Glutamatergic neuron (in vitro differentiated cells): ENCODE measurements at places on chromosomes 4 and X.

GRCh38 chr4:189843413-189844009 lies 97.2 kb upstream of the FRG1 start:
- DNase-seq = no peak
- no peak overlapping the region for H3K27ac ChIP-seq
- no peaks in the 10 kb centered on the region for H3K4me1 ChIP-seq
- no peaks in the 10 kb centered on the region for H3K36me3 ChIP-seq
- peaks cover 4% of the 10 kb centered on the region for H3K27me3 ChIP-seq

DNA sequence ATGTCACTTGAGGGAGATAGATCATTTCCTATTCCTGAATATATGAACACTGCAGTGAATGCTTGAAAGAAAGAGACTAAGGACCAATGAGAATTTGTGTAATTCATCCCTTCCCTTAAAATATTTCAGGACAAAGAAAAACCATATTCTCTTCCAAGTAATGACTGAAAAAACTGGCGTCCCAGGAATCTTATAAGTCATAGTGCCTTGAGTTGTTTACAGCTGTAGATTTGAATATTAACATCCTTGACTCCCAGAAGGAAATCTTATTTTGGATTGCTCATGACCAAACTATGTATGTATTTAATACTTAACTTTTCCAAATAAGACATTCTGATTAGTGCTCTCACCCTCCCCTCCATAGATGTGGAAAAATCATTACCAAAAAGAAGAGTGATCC lies 55.5 kb downstream of the CLDN22 start:
- H3K27ac ChIP-seq = no peak overlapping the region
- H3K4me1 ChIP-seq = peaks cover 9% of the 10 kb centered on the region
- no peaks in the 10 kb centered on the region for H3K36me3 ChIP-seq
- no peaks in the 10 kb centered on the region for H3K27me3 ChIP-seq

DNA sequence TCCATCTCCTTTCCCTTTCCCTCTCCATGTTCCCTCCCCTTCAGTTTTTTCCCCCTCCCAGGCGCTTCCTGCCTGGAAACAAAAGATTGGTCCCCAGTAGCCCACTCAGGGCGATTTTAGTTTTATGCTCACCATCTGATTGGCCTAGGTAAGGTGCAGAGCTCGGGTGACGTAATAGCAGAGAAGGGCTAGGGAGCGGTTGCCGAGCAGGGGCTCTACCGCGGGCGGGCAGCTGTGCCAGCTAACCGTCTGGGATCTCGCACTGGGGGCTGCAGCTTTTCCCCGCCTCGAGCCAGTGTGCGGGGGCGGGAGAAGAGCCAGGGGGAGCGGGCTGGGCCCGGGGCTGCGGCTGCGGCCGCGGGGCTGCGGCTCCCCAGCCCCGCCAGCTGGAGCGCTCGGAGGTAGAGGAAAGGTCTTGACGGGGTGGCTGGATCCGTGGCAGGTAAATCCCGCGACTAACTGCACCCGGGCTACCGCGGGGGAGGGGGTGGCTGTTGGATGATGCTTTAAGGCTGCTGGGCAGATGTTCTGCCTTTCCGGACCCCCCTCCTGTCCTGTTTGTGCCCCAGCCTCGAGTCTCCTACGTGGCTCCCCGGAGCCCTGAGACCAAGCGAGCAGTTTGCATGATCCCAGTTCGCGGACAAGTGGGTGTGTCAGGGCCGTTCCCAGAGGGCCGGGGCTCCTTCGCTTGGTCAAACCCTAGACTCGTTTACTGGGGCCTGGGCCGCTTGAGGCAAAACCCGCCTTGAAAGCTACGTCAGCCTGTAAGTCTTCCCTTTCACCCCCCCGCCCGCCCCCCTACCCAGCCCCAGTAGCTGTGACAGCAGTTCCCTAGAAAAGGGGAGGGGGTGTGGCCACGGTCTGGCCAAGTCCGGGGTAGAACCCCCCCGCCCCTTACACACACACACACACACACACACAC lies at the start of gene PAK3:
Gene PAK3 (plus strand): TSS at position 218 of the 922 bp plus-strand sequence. CDS start 26,913 bp downstream, outside the sequence.
- no peaks in the 10 kb centered on the region for H3K36me3 ChIP-seq
- peak; percentile 61 for DNase-seq
- H3K27me3 ChIP-seq = peaks cover 4% of the 10 kb centered on the region
- H3K4me1 ChIP-seq = peaks cover 9% of the 10 kb centered on the region
- peak within 1 kb of the TSS; percentile 91 for H3K27ac ChIP-seq

- H3K27ac ChIP-seq = no peak overlapping the region
- DNase-seq = no peak
- no peaks in the 10 kb centered on the region for H3K4me1 ChIP-seq
- no peaks in the 10 kb centered on the region for H3K27me3 ChIP-seq
Observed at GRCh38 chr4:142614621-142615323, 231.3 kb downstream of the INPP4B start.

GRCh38 chr4:20432088-20432487 lies 180.4 kb downstream of the SLIT2 start:
- H3K27ac ChIP-seq = no peak overlapping the region
- DNase-seq = no peak
- no peak overlapping the region for H3K4me3 ChIP-seq
- no peaks in the 10 kb centered on the region for H3K36me3 ChIP-seq
- H3K27me3 ChIP-seq = no peaks in the 10 kb centered on the region

DNA sequence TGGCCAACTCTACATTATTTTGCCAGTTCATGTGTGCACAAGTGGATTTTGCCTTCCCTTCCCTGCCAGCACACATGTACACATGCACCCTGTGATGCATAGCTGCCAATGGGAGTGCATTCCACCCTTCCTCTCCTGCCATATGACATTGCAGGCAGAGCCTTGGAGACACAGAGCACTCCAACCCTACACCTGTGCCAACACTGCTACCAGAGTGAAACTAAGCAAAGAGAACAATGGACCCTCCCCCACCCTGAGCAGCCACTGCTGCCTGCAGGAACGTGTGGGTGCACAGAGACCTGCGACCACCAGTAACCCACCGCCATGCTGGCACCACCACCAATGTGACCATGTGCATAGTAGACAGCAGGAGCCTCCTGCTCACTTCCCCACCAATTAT lies 78.4 kb downstream of the ITM2A start:
- DNase-seq = no peak
- H3K36me3 ChIP-seq = no peaks in the 10 kb centered on the region
- no peak overlapping the region for H3K4me3 ChIP-seq
- H3K27ac ChIP-seq = no peak overlapping the region
- peaks cover 1% of the 10 kb centered on the region for H3K27me3 ChIP-seq

DNA sequence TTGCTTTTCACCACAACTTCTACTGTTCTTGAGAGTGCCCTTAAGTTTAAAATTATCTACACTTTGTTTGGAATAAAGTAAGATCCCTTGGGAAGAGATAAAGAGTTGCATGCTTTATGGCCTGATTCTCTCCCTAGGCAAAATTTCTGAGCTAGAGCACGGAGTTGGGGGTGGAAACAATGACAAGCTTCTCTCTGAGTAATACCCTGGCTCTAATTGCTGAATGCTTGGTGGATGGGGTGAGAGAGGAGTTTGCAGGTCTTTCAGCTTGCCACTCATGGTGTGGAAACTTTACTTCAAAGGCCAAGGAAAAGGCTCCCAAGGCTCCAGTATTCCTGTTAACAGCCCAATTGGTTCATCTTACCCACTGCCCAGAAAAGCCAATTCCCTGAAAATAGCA lies 26.1 kb upstream of the PRDM8 start:
- no peaks in the 10 kb centered on the region for H3K36me3 ChIP-seq
- no peak overlapping the region for H3K4me3 ChIP-seq
- no peak overlapping the region for H3K27ac ChIP-seq
- no peak for DNase-seq
- no peaks in the 10 kb centered on the region for H3K27me3 ChIP-seq
